CD14-positive monocyte (primary cell): ENCODE measurements at places on chromosomes 5 and 9.

- DNase-seq, result no peak
These were observed 76.6 kb upstream of the ASTN2 start for GRCh38 chr9:117491491-117491890.

GRCh38 chr5:174234388-174234787 is 188.9 kb downstream of the NSG2 start:
- no peak for DNase-seq

- no peak for DNase-seq
These were observed 70.0 kb downstream of the LMNB1 start for GRCh38 chr5:126846744-126847455.

DNA sequence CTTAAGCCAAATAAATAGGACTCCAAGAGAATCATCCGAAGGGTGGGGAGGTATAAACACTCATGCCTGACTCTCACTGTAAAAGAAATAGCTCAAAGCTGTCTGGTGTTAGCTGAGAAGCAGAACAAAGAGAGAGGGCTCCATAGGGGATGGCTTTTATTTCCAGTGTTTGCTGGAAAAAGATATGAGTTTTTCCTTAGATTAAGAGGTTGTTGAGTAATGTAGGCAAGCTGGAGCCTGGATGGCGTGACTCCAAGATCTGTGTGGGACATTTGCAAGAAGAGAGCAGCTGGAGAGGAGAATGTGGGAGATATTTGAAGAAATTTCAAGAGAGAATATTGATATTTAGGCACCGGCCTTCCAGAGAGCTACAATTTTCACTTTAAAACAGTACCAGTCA is 793.7 kb upstream of the RGMB start:
- DNase-seq, result no peak

DNA sequence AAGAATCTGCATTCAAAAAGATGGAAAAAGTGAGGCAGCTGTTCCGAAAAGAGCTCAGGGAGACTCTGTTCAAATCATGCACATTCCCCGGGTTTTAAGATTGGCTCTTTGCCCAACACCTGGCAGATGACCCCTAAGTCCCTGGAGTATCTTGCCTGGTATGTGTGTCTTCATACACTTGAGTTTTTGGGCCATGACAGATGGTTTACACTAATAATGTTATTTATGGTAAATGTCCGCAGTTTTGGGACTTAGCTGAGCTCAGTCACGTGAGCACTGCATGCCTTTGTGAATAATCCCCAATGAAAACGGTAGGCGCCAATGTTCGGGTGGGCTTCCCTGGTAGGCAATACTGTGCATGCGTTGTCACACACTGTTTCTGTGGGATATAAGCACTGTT is 316.1 kb downstream of the PRDM9 start:
- DNase-seq, result no peak

DNA sequence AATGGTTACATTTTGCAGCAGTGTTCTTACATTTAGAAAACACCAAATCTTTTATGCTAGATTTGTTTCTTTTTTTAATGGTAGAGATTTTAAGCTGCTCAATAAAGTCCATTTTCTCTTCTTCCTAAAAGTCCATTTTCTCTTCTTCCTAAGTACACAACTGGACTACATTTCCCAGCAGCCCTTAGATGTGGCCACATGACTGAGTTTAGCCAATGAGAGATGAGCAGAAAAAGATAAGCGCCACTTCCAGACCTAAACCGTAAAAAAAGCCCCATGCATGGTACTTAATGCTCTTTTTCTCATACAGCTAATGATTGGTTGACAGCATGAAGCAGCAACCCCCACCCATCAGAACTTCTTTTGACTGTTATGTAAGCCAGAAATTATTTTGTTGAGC is 206.7 kb downstream of the FAM114A2 start:
- no peak for DNase-seq

DNA sequence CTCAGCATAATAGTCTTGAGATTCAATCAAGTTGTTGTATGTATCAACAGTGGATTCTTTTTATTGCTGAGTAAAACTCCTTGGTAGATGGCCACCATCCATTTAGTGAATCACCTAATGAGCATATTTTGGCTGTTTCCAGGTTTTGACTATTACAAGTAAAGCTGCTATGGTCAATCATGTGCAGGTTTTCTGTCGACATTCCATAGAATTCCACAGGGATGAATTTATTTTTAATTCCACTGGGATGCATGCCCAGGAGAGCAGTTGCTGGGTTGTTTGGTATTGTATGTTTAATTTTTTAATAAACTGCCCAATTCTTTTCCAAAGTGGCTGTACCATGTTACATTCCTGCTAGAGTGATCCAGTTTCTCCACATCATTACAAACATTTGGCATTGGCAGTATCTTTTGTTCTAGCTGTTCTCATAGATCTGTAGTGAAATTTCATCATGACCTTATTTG is 10.5 kb upstream of the S1PR3 start:
- no peak for DNase-seq

DNA sequence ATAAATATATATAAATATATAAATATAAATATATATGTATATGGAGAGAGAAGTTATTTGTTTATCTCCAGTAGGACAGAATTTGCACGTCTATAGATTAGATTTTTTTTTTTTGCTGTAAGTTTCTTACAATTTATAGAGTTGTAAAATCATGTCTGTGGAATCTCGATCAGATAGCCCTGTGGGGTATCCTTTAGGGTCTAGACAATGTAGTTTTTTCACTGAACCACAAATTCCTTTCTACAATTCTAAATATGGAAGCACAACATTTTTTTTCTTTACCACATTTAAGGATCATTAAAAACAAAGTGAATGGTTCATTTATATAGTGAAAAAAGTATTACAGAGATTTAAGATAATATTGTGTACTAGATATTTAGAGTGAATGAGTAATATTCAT is 384.2 kb upstream of the ZNF608 start:
- DNase-seq, result no peak

DNA sequence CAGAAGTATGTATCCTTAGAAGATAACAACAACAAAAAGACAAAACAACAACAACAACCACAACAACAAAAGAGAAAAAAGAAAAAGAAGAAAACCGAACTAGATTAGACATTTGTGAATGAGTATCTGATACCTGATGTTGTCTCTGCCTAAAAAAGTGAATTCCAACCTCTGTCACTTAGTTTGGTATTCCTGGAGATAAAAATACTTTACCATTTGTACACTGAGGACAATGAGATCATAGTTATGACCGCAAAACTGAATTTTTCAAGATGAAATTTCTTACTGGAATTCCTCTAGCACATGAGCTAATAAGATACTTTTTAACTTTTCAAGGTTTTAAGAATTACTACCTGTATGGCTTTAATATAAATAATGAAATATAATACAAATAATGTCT is 54.5 kb downstream of the ALDH1A1 start:
- no peak for DNase-seq

DNA sequence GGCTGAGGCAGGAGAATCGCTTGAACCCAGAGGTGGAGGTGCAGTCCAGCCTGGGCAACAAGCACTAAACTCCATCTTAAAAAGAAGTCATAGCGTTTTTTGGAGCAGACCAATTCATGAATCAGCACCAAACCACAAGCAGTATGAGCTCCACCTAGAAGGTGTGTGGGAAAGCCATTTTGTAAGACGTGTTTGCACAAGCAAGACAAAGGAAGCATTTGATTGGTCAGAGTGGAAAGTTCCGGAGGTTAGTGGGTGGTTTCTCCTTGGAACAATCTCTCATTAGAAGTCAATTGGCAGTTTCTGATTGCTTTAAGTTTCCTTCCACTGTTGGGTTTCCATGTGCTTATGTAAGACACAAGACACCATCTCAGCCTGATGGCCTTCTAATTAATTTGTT is 5.0 kb downstream of the SRD5A1 start:
- no peak for DNase-seq

DNA sequence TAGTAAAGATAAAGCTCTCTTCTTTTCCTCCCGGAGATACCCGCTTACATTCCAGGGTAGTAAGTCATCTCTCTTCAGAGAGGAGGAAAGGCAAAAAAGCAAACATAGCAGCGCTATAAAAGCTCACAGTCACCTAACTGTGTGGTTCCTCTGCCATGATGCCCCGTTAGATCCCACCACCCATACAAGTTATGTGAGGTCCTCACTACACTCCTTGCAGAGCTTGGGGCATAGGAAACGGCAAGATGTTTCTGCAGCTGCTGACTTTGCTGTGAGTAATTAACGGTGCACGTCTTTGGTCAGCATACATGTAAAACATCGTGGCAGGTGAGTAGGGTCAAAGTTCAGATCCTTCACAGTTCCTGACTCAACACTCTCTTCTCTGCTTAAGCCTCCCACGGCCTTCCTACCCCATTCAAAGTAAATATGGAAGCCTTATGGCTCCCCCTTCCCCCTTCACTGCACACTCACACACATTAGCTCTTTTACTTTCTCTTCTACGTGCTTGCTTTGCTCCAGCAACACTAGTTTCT is 218.9 kb downstream of the DIRAS2 start:
- no peak for DNase-seq

GRCh38 chr5:136205061-136205702 is 12.2 kb upstream of the SMIM32 start:
- DNase-seq, result no peak

DNA sequence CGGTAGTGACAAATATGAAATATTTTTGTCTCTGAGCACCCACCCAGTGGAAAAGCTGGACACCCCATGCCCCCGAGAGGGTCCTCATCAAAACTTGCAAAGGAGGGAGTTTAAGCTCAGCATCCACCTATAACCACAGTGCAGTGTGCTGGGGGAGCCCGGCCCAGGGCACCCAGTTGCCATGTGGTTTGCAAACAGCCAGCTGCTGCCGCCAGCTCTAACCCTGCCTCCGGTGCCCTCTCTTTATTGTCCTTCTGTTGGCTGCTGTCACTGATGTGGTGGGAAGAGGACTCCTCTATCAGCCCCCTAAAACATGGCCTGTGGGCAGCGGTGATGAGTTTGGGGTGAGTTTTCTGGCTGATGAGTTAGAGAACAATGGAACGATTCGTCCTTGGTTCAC is 160.9 kb upstream of the MVB12B start:
- DNase-seq, result no peak

GRCh38 chr5:34002629-34003328 is 5.1 kb downstream of the AMACR start:
- no peak for DNase-seq

DNA sequence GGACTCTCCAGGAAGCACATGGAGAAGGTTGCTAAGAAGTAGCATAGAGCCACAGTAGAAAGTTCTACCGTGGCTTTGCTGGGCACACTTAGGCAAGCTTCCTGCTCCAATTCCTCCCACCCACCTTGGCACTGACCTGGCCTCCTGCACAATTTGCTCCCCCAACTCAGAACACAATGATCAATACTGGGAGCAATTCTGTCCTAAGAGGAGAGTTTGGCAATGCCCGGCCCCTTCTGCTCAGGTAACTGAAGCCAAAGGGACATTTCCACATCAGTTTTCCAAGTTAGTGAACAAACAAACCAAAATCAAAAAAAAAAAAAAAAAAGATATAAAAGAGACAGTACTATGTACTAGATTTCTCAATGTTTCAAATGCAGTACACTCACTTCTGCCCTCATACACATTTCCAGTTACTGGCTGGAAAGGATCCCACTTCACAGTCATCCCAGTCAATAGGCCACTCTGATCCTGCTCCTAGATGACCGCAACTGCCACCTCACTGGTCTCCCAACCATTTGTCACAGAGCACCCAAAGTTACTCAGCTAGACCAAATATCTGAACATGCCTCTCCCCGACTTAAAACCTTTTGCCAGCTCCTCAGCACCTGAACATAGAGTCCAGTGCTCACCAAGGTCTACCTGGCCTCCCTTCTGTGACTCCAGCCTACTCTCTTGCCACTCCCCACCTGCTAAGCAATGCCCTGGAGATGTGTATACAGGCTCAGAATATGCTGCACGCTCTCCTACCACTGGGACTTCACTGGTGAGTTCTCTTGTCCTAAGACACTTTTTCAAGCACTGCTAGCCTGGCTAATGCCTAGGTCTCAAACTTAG is 21.3 kb downstream of the ABCA1 start:
- DNase-seq, result no peak
